Activated CD4-positive, alpha-beta T cell treated with anti-CD3 and anti-CD28 coated beads, Interleukin-10, Interleukin-2, amounts not matched to agents 100 ng/mL and 50 ng/mL, durations not matched to agents 16 hours and 8 hours (primary cell): ENCODE measurements at places on chromosomes 1 and 21.

DNA sequence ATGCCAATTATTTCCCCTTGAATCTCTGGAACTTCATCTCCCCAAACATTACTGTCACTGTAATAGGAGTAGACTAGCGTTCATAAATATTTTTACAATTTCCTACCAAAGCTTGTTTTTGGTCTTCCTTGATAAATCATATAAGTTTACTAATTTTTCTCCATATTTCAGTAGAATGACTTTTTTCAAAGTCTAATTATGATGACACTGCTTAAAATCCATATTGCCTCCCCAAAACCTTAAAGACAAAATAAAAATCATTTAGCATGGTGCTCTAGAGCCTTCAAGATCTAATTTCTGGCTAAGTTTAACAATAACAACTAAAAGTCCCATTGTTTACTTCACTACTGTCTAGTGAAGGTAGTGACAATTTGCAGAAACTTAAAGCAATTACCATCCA lies 474.2 kb upstream of the CHRM3 start:
- no peak for DNase-seq

DNA sequence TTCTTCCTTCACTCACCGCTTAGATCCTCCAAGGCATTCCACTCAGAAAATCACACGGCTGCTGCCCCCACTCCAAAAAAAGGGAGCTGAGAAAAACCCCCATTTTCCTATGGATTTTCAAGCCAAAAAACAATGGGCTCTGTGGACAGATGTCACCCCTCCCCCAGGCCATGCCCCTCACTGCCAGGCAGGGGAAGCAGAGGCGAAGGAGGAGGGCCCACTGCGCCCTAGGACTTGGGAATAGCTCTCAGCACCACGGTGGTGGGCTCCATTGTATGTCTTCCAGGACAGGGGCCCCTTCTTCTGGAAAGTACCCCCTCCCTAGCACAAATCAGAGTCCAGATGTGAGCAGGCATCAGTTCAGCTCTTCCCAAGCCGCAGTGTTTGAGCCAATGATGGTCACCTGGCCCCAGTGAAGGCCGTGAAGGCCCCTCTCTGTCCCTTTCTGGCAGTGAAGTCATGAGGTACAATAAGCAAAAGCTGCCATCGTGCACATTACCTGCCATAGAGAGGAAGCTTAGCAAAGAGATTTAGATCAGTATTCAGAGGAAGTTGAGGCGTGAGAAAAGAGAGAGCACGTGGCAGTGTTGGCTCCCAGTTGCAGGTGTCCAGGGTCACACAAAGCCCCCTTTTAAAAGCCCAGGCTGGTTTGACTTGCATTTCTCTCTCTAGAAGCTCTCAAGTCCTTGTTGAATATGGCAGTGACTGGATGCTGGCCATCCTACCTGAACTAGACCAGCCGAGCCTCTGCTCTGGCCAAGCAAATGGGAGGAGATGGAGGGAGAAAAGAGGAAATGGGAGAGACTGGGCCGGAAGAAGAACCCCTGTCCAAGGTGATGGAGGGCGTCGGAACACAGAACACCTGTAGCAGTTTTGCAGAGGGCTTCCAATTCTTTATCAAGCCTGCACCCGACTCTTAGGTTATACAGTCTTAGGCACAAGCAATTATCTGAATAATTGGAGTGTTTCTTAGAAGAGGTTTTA lies 149.0 kb downstream of the TOMM20 start:
- peak; percentile 47 for DNase-seq

DNA sequence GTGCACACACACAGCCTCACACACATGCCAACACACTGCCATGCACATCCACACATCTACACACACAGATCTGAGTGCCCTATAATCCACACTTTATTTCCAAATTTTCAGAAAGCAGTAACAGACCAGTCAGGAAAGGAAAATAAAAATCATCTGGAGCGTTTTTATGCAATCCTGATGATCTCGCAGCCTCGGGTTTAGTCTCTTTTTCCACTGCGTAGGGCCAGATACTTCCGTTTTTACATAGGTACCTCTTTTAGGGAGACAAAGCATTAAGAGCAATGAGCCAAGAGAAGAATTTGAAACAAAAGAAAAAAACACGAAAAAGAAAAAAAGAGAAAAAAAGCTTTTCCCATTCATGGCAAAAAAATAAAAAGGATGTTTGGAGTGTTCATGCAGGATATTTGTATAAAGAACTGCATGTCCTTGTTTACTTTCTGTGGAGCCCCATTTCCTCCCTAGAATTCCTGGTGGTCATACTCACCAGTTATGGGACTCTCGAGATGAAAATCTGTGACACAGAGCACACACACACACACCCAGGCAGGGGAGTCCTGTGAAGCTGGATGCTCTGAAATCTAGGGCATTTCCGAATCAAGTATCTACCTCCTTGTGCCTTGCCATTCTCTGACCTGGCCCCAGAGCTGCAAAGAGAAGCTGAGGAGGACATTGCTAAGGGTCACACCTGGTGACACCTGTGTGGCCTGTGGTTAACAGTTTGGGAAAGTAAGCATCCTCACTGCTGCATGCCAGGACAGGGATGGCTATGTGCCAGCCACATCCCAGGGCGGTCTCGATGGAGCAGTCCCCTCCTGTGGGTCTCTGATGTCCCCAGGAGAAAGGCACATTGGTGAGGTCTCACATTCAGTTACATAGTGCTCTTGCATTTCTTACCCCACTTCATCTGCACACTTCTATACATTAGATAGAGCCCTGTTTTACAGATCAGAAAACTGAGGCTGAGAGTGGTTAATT lies 83.6 kb downstream of the RUNX1 start:
- no peak for DNase-seq

- no peak for DNase-seq
Observed at GRCh38 chr1:51551081-51551480, 32.0 kb upstream of the EPS15 start.

DNA sequence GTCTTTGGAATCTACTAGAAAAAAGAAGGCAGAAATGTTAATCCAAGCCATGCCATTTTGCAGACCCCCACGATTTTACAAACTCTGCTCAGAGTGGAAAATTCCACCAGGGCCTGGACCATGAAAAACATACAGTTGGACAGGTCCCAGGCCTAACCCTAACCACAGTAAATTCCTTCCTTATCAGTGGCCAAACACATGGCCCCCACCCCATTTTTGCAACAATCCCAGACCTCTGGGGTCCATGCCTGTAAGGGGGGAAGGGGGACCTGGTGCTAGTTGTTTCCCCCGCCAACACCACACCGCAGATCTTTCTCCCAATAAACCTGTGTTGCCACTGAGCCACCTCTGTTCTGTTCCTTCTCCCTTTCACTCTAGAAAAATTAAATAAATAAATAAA lies 1352.7 kb downstream of the AMY1C start:
- DNase-seq: no peak

DNA sequence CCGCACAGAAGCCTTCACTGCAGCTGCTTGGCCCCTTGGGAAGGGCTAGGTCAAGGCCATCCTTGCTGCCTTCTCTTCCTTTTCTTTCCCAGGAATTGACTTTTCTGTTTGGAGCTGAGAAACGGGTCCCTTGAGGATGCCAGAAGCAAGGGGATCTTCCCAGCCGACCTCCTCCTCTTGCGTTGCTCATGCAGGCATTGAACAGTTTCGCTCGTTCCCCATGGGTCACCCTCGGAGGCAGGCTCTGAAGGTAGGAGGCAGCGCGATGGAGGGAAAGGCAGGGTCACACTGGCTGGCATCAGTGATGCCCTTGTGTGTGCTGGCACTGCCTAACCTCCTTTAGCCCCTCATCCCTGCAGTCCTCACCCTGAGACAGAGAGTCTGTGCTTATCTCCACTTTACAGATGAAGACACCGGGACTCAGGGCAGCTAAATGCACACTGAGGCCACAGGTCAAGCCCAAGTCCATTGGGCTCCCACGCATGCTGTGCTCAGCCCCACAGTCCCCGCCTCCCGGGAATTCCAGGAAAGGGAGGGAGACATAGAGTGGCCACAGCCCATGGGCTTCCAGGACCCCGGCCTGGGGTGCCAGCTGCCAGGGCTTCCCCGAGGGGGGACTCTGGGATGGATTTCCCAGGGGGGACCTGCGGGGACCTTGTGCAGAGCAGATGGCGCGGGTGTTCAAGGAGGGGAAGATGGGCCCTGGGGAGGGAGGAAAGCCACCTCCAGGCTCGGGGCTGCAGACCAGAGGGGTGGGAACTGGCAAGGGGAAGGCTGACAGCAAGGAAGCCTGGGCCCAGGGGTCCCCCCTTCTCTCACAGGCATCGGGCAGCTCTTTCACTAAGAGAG lies 90.2 kb downstream of the SPSB1 start:
- DNase-seq: no peak

DNA sequence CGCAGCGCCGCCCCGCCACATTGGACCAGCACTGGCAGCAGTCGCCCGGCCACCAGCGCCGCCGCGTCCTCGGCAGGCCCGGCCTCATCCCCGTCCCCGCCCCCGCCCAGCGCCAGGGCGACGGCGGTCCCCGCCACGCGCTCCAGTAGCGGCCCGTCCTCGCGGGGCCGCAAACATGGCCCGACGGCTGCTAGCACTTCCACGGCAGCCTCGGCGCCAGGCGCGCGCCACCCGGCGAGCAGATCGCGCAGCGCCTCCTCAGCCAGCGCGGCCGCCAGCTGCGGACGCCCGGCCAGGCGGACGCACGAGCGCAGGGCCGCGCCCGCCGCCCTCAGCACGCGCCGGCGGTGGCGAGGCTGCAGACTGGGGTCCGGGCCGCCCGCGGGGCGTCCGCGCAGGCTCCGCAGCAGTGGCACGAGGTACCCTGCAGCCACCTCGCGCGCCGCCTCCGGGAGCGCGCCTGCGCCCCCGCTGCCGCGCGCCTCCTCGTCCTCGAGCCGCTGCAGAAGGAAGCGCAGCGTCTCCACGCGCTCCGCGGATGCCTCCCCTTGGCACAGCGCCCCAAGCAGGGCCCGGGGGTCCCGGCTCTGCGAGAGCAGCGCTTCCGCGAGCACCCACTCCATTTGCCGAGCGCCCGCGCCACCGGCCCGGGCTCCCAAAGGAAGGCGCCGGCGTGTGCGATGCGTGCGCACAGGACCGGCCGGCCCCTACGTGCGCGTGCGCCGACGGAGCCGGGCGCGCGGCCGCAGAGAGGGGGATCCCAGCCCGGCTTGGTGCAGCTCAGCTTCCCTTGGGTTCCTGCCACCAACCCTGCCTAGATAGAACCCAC lies at the start of gene TARBP1:
Gene TARBP1, minus strand, starts transcription at position 699 of the 829 bp plus-strand sequence. Its CDS starts 76 bp downstream, at position 623.
- DNase-seq: peak; percentile 88
